ENCODE measurements at places on chromosomes 1 and 21. TPM values are rescaled to one million over a fixed set of nuclear protein-coding genes. Genes with fewer than 3 reads are reported as not detected.

GRCh38 chr1:186750257-186750656 is 70.0 kb upstream of the PTGS2 start:
- no peaks in the 10 kb centered on the region for H3K36me3 ChIP-seq
- H3K27me3 ChIP-seq, result no peaks in the 10 kb centered on the region
- no peaks in the 10 kb centered on the region for H3K4me1 ChIP-seq
- no peak overlapping the region for H3K4me3 ChIP-seq
- no peak overlapping the region for H3K27ac ChIP-seq

- H3K27ac ChIP-seq, result no peak overlapping the region
- H3K36me3 ChIP-seq, result no peaks in the 10 kb centered on the region
- no peaks in the 10 kb centered on the region for H3K27me3 ChIP-seq
- peaks cover 9% of the 10 kb centered on the region for H3K4me1 ChIP-seq
- H3K4me3 ChIP-seq, result no peak overlapping the region
Observed at GRCh38 chr1:222790520-222790919, 24.3 kb upstream of the DISP1 start.

Gene MATN1
- not detected for total RNA-seq

Gene PLCH2
- 3.8 TPM for total RNA-seq

DNA sequence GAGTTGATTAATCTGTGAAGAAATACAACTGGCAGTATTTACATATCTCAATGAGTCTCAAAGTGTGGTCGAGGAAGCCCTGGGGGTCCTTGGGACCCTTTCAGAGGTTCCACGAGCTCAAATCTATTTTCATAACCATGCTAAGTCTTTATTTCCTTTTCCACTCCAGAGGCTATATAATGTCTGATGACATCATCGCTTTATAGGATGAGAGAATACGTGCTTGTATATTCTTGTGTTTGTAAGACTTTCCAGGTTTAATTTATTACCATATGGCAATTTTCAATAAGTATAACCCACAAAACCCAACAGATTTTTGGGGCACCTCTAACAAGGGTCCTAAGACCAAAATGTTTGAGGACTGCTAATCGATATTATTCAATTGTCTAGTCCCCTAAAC is 1.4 kb upstream of the SLC19A2 start:
- H3K4me3 ChIP-seq, result peak overlapping the region; percentile 83
- DNase-seq, result no peak

DNA sequence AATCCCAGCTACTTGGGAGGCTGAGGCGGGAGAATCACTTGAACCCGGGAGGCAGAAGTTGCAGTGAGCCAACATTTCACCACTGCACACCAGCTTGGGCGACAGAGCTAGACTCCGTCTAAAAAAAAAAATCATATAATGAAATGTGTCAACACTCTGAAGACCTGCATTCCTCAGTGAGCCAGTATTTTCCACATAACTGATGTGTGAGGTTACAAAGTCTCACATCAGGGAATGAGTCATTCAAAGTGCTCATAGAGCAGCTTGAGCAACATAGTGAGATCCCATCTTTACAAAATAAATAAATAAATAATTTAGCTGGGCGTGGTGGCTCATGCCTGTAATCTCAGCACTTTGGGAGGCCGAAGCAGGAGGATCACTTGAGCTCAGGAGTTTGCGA is 65.5 kb downstream of the CASZ1 start:
- H3K27ac ChIP-seq, result peak overlapping the region; percentile 8
- DNase-seq, result no peak
- H3K36me3 ChIP-seq, result no peaks in the 10 kb centered on the region

DNA sequence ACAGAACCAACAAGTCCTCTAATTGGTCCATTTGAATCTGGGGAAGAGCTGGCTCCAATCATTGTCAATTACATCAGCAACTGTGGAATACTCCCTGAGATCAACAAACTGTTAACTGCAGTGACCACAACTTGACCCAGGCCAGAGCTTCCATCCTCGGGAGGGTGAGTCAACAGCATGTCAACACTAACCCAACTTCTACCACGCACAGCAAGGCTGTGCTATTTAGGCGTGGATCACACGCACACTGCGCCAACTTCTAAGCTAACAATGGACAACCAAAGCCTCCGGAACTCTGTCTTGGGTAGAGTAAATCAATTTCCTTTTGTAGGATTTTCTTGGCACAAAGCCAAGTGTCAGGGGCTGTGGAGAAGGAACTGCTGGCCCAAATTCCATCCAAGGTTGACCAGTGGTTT is 30.4 kb downstream of the APP start:
- H3K36me3 ChIP-seq, result no peaks in the 10 kb centered on the region
- no peak overlapping the region for H3K27ac ChIP-seq
- no peak overlapping the region for H3K4me3 ChIP-seq
- peaks cover 18% of the 10 kb centered on the region for H3K4me1 ChIP-seq
- H3K27me3 ChIP-seq, result no peaks in the 10 kb centered on the region

DNA sequence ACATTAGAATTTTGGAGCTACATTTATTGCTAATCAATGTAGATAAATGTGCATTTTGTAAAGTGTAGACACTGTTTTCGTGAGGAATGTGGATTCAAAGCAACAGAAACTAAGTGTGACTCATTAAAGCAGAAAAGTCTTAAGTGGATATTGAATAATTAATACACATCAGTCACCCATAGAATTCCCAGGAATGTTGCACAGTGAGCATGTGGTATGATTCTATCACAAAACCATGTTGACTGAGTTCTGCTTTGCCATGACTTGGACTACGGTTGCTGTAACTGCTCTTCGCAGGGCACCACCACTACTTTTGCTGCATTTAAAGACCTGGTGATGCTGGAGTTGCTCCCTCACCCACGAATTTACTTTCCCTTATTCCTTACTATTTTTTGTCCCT is 471.8 kb downstream of the KCNT2 start:
- DNase-seq, result no peak
- no peaks in the 10 kb centered on the region for H3K27me3 ChIP-seq
- no peaks in the 10 kb centered on the region for H3K36me3 ChIP-seq
- no peak overlapping the region for H3K27ac ChIP-seq
- no peaks in the 10 kb centered on the region for H3K4me1 ChIP-seq

Gene SRGAP2
- total RNA-seq, result 70.2 TPM

Gene LY9
- 1.8 TPM for total RNA-seq

Gene PYHIN1
- total RNA-seq, result 3.9 TPM

GRCh38 chr21:35467566-35467965 is 418.5 kb upstream of the RUNX1 start:
- no peak overlapping the region for H3K4me3 ChIP-seq
- no peaks in the 10 kb centered on the region for H3K4me1 ChIP-seq
- no peaks in the 10 kb centered on the region for H3K36me3 ChIP-seq
- no peaks in the 10 kb centered on the region for H3K27me3 ChIP-seq
- no peak for DNase-seq

GRCh38 chr1:5150191-5150590 is 495.8 kb downstream of the AJAP1 start:
- H3K36me3 ChIP-seq, result no peaks in the 10 kb centered on the region
- H3K27me3 ChIP-seq, result peaks cover 8% of the 10 kb centered on the region
- no peak overlapping the region for H3K4me3 ChIP-seq

- H3K4me3 ChIP-seq, result no peak overlapping the region
- H3K27me3 ChIP-seq, result no peaks in the 10 kb centered on the region
- DNase-seq, result no peak
- peaks cover 6% of the 10 kb centered on the region for H3K4me1 ChIP-seq
- peaks cover 31% of the 10 kb centered on the region for H3K36me3 ChIP-seq
Observed at GRCh38 chr1:207077012-207077411, 11.6 kb upstream of the C4BPB start.

Gene TNN
- total RNA-seq, result 0.18 TPM
